Activated CD4-positive, alpha-beta T cell treated with anti-CD3 and anti-CD28 coated beads, Interleukin-2, amount 50 U/mL, for 4 hours (primary cell): ENCODE measurements at places on chromosomes 5 and 9.

DNA sequence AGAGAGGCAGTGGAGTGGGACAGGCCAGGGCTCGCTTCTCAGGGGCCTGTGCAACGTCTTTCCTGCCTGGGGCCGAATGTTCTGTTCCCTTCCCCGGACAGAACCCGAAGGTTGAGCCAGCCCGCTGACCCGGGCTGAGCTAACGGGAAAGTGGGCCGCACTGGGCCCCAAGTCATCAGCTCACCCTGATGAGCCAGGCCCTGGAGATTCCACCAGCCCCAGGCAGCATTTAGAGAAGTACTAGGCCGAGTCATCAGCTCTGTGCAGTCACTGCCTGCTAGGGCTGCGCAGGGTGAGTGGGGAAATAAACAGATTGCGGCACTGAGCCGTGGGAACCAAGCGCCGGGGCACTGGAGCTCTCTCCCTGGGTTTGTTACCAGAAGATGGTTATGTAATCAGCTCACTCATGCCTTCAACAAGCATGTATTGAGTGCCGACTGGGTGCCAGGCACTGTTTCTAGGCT is 29.1 kb upstream of the DUSP1 start:
- DNase-seq: no peak

DNA sequence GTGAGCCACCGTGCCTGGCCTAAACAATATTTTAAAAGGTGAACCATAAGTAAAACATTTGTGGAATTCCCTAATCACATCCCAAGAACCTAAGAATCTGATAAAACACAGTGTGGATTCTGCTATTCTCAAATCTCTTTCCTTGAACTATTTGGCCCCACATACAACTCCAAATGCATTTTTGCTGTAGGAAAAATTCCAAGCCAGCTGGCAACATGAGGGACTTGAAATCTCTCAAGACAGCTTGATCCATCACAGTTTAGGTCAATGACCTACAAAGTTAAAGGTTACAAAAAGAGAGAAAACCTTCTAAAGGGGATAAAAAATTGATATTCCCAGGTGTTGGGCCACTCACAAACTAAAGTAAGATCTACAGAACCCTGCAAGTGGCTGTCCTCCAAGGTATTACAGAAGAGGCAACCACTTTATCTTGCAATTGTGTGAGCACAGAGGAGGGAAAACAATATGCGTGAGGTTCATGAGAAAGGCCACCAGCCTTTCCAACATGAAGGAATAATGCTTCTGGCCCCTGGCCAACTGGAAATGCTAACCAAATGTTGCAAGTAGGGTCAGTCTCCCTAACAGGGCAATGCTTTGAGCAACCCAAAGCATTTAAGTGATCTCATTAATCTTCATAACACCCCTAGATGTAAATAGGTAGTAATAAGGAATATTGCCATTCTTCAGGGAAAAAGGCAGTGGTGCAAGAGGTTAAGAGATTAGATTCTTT is 221.4 kb downstream of the SEMA5A start:
- DNase-seq: no peak

- no peak for DNase-seq
These were observed 9.0 kb downstream of the TOR1B start for GRCh38 chr9:129811967-129812363.

DNA sequence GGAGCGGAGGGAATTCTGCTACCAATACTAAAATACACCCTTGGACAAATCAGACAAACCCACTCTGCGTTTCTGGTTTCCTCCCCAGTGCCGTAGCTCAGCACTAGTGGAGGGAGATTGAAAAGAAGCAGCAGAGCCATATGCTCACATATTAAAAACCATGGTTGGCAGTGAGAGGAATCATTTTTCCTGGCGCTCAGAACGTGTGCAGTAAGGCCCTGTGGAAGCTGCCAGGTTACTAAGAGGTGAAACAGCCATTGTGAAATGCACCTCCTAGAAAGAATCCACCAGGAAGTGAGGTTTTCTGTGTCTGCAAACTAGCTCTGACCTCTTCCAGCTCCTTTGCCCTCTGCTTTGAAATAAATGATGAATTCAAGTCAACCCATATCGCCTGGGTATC is 177.2 kb downstream of the ERCC6L2 start:
- no peak for DNase-seq

- no peak for DNase-seq
These were observed 196.2 kb downstream of the AOPEP start for GRCh38 chr9:94922691-94923107.

GRCh38 chr5:32276173-32276853 is 36.4 kb downstream of the MTMR12 start:
- DNase-seq: no peak

DNA sequence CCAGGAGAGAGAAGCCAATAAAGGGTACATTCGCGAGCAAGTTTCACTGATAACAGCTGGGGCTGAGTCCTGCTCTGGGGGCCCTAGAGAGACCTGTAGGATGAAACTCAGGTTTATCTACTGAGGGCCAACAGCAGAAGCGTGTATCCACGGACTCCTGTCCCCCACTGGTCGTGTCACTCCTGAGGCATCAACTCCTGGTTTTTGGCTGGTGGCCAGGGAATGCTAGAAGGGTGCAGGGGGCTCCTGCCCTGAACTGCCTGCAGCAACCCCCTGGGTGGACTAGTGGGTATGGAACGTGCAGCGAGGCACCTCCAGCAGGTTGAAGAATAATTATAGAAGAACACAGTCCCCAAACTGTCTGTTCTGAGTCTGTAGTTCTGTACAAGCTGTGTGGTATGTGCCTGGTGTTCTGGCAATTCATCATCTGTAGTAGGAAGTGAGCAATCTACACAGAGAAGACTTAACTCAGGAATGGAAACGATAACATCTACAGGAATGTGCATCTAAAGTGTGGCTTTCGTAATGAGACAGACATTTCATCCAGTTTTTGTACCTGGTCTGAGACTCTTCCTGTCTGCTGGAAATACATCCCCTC is 64.5 kb upstream of the GNA14 start:
- no peak for DNase-seq

- DNase-seq: no peak
These were observed 37.5 kb downstream of the SPRY4 start for GRCh38 chr5:142287096-142287972.

GRCh38 chr5:138192826-138193225 is 13.9 kb downstream of the KIF20A start:
- no peak for DNase-seq

- no peak for DNase-seq
These were observed 424.0 kb downstream of the SH3GL2 start for GRCh38 chr9:18002718-18003438.

DNA sequence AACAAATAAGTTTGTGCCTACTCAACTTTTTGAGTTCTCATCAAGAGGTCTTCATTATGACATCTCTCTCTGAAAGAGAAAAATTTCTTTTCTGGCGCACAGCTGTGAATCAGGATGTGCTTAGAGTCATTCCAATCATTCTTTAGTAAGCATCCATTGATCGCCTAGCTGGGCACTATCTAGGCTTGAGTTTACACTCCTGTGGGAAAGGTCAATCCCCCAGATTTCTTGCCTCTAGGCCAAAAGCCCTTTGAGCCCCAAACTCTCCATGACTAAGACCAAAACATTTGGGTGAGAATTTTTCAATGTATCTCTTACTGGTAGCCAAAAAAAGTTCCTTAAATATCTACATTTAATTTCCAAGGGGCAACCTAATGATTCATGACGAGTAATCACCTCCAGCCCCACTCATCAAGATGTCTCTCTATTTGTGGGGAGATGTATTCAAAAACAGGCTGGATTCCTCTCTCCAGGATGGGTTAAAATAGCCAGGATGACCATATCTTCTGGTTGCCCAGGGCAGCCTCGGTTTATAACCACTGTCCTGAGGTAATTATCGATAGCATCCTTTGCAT is 101.7 kb downstream of the GNA14 start:
- no peak for DNase-seq

GRCh38 chr9:134833294-134833880 is 47.2 kb upstream of the FCN2 start:
- no peak for DNase-seq

DNA sequence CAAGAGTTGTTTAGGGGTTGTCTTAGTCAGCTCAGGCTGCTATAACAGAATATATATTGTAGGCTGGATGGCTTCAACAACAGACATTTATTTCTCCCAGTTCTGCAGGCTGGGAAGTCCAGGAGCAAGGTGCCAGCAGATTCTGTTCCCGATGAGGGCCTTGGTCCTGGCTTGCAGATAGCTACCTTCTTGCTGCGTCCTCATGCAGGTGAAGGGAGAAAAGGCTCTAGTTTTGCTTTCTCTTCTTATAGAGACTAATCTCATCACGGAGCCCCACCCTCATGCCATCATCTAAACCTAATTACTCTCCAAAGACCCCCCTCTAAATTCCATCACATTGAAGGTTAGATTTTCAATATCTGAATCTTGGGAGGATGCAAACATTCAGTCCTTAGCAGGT is 246.0 kb upstream of the ANKRD55 start:
- no peak for DNase-seq

DNA sequence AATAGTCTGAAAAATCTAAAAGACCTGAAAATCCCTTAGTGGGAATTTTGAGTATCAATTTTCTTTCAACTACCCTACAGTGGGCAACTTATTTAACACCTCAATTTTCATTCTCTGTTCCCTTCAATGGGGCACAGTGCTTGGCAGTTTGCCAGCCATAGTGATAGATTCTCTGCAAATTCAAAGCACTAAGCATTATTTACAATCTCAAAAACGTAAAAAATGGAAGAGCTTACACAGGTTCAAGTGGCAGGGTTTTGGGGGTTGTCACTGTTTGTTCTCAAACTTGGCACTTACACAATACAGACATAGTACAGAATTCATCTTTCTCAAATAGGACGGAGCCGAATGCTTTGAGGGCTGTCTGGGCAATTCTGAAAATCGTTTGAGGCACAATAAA is 515.0 kb downstream of the EFNA5 start:
- no peak for DNase-seq

DNA sequence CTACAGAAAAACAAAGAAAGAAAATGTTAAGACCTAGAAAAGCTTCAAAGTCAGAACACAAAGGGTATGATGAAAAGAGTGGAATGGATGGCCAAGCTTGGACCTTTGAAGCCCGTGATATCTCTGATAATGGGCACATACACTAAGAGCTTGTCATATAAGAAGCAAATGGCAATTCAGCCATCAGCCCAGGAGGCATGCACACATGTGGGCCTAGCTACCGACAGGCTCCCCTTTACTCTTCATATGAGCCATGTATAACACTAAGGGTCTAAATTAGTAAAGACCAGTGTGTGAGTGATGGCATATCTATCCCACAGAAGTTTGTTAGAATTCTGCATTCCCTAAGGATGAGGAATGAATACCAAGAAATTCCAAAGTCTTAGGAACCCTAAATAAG is 20.1 kb downstream of the GRHPR start:
- no peak for DNase-seq

- no peak for DNase-seq
These were observed 1067.8 kb upstream of the EDIL3 start for GRCh38 chr5:85452322-85453025.

DNA sequence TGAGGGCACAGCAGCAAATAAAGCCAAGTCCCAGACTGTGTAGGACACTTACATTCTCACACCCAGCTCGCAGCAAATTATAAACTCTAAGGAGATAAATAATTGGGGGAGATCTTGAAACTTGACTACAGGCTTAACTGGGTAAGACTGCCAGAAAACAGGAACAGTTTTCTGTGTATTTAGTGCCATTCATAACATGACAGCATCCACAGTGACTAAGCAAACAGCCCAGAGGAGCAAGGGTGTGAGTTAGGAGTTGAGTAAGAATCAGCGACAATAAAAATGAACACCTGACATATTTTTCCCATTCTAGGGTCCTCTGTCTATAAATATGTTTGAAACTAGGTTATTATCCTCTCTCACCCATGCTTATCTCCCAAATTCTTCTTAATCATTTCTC is 370.9 kb upstream of the WWC1 start:
- no peak for DNase-seq

DNA sequence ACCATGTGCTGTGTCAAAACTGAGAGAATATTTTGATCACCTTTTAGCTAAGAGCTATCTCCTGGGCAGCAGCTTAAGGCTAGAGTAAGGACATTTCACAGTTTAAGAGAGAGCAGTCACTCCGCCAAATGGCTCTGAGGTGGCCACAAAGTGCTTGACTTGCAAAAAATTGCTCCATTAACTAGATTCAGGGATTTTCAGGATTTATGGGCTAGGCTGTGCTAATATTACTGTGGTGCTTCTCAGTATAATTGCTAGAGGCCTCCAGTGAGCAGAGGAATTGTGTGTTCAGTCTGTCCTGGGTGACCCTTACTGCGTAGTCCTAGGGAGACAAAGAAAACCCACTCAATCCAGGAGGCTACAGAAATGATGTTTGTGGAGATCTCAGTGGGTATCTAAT is 65.2 kb downstream of the PALM2AKAP2 start:
- DNase-seq: no peak

DNA sequence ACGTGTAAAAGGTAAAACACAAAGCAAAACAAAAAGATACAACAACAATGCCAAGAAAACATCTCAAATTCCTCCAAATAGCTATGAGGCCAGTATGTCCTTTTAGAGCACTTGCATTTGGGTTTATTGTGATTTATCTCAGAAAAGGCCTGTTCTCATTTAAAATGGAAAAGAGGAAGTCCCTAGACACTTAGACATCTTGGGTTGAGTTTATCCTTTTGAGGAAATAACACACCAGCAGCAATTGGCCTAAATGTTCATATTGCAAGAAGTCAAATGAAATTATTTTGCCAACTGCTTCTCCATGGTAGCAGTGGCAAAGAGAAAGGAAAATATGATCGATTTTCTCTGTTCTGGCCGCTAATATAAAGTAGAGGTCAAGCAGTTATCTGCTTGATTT is 43.6 kb upstream of the TRMT10B start:
- no peak for DNase-seq

GRCh38 chr9:131773911-131774379 is 34.1 kb upstream of the RAPGEF1 start:
- no peak for DNase-seq

DNA sequence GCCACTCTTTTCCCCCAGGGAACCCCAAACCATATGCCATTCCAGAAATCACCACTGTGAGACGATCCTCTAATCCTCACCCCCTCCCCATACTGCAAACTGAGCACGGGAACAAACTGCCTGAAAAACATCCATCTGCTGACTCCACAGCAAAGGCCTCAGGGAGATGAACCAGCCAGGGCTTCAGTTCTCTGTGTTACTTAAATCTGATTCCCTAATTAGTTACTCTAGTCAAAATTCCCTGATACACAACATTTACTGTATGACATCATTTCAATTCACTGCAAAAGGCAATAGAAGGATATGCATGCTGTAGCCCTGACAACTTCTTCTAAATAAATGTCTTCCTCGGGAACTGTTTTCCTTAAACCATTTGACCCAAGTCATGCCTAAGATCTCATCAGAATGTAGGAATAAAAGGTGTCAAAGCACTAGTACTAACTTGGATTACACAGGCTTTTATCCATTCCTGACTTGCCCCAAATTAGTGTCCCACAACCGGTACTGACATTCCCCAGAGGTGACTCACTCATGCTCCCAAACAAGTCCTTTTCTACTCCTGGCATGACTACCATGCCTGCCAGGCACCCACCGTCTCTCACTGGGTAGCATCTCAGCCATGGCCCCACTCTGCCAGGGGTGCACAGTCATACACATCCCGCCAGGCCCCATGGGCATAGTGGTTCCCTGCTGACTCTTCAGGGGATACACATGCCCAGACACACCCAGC is 35.0 kb downstream of the MTX3 start:
- DNase-seq: no peak
